Myocyte (in vitro differentiated cells): ENCODE measurements at places on chromosomes 11 and 22.

DNA sequence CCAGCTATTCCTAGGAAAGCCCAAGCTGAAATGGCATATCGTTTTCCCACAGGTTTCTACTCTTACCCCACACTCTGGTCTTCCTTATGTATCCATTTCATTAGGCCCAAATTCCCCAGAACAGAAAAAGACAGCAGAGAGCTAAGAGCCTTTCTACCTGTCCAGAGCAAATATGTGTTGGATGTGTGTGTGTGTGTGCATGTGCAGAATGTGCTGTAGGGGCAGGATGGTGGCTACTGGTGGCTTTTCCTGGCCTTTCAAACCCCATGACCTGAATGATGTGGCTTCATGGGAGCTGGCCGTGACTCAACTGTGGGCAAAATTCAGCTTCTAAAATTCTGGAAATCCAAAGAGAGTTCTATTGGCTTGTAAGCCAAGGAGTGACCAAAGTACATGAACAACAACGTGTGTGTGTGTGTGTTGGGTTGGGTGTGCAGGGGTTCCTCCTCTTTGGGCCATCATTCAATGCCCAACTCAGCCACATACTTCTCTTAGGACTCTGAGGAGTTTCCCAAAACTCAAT is 421.4 kb upstream of the CADM1 start:
- DNase-seq = no peak

GRCh38 chr22:26592421-26592891 is 2.5 kb upstream of the TPST2 start:
- DNase-seq = no peak

DNA sequence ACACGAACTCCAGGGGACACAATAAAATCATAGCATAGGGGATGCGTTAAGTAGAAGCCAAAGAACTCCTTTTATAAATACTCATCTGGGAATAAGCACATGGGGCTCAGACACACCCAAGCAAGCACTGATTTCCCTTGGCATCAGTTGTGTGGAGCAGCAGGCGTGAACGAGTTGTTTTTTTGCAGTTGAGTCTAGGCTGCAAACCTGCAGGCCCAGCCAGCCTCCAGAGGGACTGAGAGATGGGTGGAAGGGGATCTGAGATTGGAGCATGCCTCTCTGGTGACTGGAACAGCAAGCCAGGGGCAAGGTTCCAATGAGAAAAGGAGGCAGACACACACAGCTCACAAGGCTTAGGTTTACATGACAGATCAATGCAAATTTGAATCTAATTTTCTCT is 27.4 kb upstream of the SEZ6L start:
- DNase-seq = no peak

- peak; percentile 96 for DNase-seq
These were observed 18.2 kb downstream of the RTN4R start for GRCh38 chr22:20249797-20250354.

DNA sequence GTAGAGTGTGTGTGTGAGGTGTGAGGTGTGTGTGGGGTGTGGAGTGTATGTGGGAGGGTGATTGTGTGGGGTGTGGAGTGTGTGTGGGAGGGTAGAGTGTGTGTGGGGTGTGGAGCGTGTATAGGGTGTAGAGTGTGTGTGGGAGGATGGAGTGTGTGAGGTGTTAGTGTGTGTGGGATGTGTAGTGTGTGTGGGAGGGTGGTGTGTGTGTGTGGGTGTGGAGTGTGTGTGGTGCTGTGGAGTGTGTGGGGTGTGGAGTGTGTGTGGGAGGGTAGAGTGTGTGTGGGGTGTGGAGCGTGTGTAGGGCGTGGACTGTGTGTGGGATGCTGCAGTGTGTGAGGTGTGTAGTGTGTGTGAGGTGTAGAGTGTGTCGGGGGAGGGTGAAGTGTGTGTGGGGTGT is 356.1 kb downstream of the CADM1 start:
- no peak for DNase-seq

GRCh38 chr22:39936523-39937145 is 23.6 kb upstream of the TMA7B start:
- DNase-seq = no peak

GRCh38 chr22:49427941-49428340 is 399.7 kb downstream of the BRD1 start:
- DNase-seq = no peak

DNA sequence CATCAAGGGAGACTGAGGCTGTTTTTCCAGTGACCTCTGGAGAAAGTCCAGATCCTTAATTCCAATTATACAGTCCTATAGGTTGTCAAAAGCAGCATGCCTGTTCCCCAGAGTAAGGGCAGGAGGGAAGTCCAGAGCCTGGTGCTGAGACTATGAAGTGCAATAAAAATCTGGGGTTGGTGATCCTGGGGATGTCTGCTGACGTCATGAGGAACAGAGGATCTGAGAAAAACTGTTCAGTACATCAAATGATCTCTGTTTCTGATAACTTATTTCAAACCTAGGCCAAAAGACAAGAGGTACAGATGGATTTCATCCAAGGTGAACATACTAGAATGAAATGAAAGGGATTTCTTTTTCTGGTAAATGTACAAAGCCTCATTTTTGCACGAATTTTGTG is 12.1 kb downstream of the OR5W2 start:
- no peak for DNase-seq

- no peak for DNase-seq
These were observed 160.8 kb downstream of the CRYBB2 start for GRCh38 chr22:25380122-25380747.

- DNase-seq = peak; percentile 46
These were observed at the start of gene CECR2 for GRCh38 chr22:17369439-17370025. TSS of gene CECR2 (plus strand) at chr22:17369460. CDS start at chr22:17369784, 324 bp downstream.

DNA sequence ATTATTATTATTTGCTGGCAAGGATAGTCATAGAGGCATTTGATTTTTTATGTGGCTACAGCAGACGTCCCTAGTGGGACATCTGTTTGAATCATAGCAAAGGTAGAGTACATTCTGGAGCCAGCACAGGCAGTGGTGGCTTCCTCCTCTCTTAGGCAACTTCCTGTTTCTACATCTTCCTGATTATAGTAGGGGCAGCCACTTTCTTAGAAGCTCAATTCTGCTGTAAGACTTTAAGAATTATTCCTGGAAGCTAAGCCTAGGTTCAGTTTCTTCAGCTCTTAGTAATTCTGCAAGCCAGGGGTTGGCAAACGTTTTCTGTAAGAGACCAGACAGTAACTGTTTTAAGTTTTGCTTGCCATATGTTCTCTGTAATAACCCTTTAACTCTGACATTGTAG is 129.3 kb upstream of the TENM4 start:
- no peak for DNase-seq

GRCh38 chr22:49446759-49447710 is 380.6 kb downstream of the BRD1 start:
- DNase-seq = no peak

GRCh38 chr11:10473371-10473770 is 18.3 kb downstream of the AMPD3 start:
- no peak for DNase-seq

DNA sequence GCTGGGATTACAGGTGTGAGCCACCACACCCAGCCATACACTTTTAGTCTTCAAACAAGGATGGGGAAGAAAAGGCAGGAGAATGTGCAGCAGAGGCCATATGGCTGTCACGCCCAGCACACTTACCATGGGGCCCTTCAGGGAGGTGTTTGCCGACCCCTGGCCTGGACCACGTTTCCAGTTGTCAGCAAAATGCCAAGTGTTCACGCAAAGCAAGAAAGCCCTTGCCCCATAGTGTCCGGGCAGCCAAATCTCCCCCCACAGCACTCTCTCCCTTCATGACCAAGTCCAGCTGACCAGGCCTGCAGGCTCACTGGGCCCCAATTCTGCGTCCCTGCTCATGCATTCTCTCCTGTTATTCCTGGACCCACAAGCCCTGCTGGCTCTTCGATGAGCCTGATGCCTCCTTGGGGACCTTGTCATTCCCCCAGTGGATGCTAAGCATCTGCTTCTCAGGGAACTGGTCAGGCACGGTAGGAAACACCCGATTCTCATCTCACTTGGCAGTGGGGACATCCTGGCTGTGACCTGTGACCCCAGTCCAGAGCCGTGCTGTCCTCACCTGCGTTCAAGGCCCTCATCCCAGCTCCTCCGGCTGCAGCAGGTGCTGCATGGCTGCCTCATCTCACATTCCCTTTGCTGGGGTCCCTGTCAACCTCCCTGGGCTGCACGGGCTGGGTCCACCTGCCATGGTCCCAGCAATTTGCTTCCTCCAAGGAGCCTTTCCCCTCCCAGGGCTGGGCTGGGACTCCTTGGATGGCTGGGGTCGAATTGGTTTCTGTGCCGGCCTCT is 96.4 kb downstream of the CTTN start:
- no peak for DNase-seq

DNA sequence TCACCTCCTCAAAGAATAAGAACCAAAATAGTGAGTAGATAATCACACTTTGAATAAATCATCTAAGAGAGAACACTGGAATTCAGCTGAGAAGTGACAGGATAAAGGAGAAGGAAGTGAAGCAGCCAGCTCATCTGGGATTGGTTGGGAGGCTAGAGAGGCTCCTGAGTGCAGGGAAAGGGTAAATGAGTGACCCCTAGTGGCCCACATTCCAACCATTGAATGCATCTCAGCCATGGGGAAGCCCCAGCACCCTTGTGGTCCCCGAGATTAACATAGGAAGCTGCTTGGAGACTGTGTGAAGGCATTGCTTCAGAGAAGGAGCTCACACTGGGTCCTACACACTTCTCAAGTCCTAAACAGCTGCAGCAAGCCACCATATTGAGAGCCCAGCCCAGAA is 82.3 kb downstream of the JRKL start:
- DNase-seq = no peak

GRCh38 chr22:39699631-39700360 is 129.2 kb downstream of the CACNA1I start:
- DNase-seq = no peak

- DNase-seq = no peak
These were observed 18.2 kb downstream of the RFPL3 start for GRCh38 chr22:32375678-32376450.

- peak; percentile 21 for DNase-seq
These were observed 187.8 kb downstream of the HIPK3 start for GRCh38 chr11:33444835-33445594.

DNA sequence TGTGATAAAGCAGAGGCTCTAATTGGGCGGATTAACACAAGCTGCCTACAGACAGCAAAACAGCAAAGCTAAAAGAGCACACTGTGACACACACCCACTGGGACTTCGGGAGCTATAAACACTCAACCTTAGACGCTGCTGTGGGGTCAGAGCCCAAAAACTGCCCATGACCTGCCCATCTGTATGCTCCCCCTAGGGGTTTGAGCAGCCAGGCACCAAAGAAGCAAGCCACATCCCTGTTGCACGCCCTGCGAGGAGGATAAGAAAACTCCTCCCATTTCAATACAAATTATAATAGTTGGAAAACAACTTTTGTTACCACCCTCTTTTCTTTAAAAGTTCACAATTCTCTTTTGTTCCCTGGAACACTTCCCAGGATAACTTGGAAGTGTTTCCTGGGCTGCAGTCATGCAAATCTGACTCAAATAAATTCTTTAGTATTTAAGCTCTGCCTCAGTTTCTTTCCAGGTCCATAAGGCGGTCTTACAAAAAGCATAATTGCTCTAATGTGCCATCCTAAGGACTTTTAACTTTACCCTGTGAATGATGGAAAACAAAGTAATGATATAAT is 86.4 kb downstream of the DLG2 start:
- peak; percentile 12 for DNase-seq

- DNase-seq = peak; percentile 38
These were observed at the start of gene CASP1 for GRCh38 chr11:105034813-105035620. TSS of gene CASP1 (minus strand) at chr11:105035144. CDS start at chr11:105035113, 31 bp downstream.

- no peak for DNase-seq
These were observed 32.7 kb upstream of the ACCSL start for GRCh38 chr11:44014968-44015623.

DNA sequence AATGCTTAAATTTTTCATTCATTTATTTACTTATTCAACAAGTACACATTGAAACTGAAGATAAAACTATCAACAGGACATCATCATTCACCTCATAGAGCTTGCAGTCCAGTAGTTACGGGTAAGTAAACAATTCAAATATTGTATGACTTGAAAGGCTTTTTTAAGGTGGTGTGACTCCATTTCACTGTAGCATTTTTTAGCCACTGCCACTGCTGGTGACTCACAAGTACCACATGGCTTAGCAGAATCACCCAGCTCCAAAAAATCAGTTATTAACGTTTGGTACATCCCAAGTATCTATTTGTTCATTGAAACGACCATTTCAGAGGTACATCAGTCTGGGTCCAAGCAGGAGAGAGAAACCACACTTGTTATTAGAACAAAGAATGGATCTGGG is 427.9 kb upstream of the DDI1 start:
- DNase-seq = peak; percentile 25

- DNase-seq = peak; percentile 74
These were observed 50.0 kb upstream of the POU2AF1 start for GRCh38 chr11:111429066-111429506.

DNA sequence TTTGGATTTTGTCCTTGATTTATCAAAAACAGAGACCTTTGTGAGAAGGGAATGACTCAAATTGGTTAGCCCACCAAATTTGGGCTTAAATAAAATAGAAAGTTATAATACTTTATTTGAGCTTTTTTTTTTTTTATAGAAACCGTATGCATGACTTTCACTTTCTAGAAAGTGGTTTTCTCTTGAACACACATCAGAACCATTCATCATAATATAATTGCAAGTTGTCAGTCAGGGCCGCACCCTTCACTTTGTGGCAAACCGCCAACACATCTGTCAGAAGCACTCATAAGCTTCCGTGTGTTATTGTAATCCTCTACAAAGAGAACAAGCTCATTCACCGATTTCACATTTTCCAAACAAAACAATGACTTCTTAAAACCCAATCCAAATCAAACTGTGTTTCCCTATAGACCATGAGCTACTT is 76.1 kb downstream of the SOX6 start:
- peak; percentile 13 for DNase-seq

DNA sequence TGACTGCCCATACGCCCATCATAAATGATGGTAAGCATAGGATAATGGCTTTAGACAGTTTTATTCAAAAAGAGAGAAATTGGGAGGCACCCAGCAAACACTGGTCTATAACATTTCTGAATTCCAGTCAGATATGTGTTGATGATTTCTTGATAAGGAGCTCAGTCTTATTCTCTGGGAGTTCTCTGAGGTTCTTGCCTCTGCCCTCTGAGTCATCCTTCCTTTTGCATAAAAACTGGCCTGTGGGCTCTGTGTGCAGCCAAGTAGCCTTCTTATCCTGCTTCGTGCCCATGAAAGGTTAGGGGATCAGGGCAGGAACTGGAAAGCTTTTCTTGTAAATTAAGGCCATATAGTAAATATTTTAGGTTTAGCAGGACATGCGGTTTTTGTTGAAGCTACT is 48.9 kb downstream of the FAR1 start:
- peak; percentile 30 for DNase-seq

GRCh38 chr11:128456566-128457268 is 130.6 kb downstream of the ETS1 start:
- no peak for DNase-seq

- DNase-seq = no peak
These were observed 155.7 kb upstream of the BLID start for GRCh38 chr11:122271745-122272144.

- DNase-seq = peak; percentile 92
These were observed 566.2 kb downstream of the MIAT start for GRCh38 chr22:27223317-27224177.

- DNase-seq = peak; percentile 59
These were observed 14.2 kb downstream of the OR5B21 start for GRCh38 chr11:58493676-58494075.

- DNase-seq = no peak
These were observed 4.7 kb downstream of the EIF1AD start for GRCh38 chr11:65997286-65997685.
